GM20000 (cell line): ENCODE measurements at places on chromosomes 3 and 15.
A peak's percentile ranks its signal among the peaks of the same experiment; 100 is the strongest.

DNA sequence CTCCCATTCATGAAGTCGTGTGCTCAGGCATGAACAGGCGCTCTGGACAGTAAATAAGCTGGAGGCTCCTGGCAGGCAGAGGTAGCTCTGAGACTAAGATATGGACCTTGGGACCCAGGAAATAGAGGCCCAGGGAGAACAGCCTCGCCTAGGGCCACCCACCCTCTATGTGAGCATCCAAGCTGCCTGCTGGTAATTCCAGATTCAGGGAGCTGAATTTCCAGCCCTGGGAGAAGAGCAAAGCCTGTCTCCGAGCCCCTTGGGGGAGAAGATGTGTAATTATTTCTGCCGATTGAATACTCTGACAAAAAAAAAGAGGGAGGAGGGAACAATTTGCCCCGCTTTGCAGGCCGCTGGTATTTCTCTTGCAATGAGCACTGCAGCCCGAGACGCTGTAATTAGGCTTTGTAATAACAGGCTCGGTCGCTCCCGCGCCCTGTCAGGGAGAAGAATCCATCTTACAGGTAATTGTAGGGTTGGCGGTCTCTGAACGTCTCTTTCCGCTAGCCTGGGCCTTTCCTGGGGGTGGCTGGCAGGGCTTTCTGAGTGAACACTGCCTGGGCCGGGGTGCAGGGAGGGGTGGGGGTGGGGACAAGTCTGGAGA, 131.5 kb downstream of the WNT7A start:
- no peak for DNase-seq

- no peak for DNase-seq
Observed at GRCh38 chr3:124140746-124141145, 148.8 kb upstream of the ROPN1 start.

DNA sequence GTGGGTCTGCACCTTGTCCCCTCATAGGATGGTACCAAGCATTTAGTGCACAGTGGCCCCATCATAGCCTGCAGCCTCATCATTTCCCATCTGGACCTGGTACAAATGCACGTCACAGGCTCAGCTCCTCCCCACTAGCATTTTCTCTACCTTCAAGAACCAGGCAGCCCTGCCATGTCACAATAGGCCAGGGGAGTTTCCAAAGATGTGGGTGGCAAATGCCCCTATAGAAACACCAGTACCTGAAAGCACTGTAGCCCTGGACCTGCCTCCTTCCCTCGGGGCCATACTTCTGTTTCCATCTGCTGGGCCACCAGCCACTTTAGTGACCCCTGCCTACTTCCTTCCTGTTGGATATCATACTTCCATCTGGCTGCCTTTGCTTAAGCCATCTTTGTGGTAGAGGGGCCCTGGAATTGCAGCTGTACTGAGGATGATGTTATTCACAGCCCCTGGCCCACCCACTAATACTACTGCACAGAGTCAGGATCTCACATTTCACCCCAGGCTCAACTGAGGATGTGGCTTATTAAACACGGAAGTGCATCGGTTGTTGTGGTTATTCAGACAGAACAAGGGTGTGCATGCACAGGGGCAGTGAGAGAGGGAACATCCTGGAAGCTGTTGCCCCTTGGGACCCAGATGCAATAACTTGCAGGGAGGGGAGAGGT, 3.8 kb downstream of the TCTA start:
- DNase-seq, result peak; percentile 45

DNA sequence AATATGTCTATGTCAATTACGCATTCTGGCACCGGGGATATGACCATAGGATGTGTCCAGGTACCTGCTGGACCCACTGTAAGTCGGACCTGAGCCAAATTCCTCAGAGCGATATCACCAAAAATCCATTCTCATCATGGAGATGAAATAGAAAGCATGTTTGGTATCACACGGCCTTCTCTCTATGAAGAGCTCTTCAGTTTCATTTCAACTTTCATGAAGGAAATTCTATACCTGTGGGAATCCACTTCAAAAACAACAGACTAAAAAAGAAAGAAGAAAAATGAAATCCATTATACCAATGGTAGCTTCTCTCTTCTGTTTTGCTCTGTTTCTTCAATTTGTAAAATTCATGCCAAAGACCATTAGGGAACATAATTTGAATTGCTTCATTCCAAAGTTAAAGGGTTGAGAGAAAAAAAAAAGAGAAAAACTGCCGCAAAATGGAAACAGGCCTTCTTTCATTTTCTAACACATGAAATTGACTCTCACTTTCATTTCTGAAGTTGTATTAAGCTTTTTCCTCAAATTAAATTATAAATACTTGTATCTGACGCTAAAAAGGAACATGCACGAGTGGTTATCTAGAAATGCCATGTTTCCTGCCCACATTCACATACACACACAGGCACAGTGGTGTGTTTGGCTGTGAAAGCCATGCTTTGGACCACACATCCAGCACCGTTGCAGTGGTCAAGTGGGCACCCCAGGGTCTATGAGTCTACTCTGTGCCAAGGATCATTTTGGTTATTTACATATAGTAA, 46.9 kb upstream of the DIPK2A start:
- DNase-seq, result peak; percentile 28

DNA sequence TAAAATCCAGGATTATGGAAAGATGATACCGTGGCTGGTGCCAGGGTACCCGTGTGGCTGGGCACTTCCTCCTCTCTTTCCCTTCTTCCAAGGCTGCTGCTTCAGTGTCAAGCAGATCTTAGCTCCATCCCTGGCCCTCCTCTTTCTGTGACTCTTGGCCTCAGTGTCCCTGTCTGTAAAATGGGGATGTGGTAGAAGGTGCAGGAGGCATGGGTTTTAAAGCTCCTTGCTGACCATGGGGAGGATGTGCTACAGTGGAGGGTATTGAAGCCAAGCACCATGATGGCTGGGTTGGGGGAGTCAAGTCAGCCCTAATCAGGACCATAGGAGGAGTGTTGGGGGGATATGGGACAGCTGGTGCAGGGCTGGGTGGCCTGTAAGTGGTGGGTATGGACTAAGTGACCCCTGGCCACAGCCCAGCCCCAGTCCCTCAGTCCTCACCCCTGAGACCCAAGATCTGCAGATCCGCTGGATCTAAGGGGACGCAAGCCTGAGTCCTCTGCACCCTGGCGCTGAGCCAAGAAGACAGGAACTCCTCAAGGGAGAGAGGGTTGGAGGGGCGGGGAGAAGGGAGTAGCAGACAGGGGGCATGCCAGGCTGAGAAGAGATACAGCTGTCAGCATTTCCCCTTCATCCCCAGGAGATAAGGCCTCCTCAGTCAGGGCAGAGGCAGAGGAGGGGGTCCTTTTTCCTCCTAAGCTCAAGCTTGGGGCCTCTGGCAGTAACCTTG, 12.0 kb downstream of the PTH1R start:
- DNase-seq, result no peak

DNA sequence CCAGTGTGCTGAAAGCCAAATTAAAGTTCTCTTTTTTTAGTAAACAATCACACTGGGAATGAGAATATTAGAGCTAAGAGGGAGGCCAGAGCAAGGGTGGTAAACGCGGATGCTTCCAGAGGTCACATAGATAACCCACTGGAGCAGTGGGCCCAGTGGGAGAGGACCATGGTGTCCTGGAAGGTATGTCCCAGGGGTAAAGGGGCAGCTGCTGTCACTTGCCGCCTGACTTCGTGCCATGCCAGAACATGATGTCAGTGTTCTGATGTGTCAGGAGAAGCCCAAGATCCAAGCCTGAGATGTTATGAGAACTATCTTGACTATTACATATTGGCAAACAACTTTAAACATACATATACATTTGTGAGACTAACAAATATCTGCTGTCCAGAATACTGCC, 211.9 kb upstream of the IL12A start:
- DNase-seq, result no peak

GRCh38 chr15:31887246-31887645, 143.1 kb upstream of the CHRNA7 start:
- no peak for DNase-seq

DNA sequence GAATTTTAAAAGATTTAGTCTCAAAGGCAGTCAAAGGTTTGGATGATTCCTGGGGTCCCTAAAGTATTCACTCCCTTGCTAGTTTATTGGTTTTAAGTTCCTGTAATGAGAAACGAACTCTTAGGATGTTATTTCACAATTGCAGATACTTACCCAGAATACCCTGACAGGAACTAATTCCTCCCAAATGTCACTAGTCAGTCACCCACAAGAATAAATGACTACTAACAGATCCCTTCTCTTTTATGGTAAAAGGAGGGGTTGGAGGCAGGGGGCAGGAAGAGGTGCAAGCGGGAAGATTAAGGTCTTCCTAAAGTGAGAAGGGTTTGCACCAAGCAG, 174.2 kb upstream of the SLC2A2 start:
- DNase-seq, result no peak

GRCh38 chr3:165855581-165855980, 18.4 kb upstream of the BCHE start:
- DNase-seq, result no peak

- no peak for DNase-seq
Observed at GRCh38 chr3:110533089-110533488, 538.5 kb upstream of the NECTIN3 start.

- no peak for DNase-seq
Observed at GRCh38 chr3:149969110-149969939, 1.4 kb downstream of the PFN2 start.

- no peak for DNase-seq
Observed at GRCh38 chr3:186290796-186291195, 71.2 kb downstream of the DGKG start.

DNA sequence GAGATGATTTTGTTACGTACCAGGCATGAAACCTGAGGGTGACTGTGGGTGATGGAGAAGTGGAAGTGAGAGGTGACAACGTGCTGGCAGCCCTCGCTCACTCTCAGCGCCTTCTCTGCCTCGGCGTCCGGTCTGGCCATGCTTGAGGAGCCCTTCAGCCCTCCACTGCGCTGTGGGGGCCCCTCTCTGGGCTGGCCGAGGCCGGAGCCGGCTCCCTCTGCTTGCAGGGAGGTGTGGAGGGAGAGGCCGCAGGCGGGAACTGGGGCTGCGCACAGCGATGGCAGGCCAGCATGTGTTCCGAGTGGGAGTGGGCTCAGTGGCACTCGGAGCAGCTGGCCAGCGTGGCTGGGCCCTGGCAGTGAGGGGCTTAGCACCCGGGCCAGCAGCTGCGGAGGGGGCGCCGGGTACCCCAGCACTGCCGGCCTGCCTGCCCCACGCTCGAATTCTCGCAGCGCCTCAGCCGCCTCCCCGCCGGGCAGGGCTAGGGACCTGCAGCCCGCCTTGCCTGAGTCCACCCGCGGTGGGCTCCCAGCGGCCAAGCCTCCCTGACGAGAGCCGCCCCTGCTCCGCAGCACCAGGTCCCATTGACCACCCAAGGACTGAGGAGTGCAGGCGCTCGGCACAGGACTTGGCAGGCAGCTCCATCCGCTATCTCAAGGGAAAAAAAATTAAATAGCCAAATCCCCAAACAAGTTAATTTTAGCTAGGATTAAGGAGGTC, 29.7 kb upstream of the MYRIP start:
- no peak for DNase-seq

GRCh38 chr3:8652324-8652987, 7.9 kb upstream of the SSUH2 start:
- no peak for DNase-seq

- DNase-seq, result no peak
Observed at GRCh38 chr15:80003171-80003570, 32.2 kb upstream of the BCL2A1 start.

DNA sequence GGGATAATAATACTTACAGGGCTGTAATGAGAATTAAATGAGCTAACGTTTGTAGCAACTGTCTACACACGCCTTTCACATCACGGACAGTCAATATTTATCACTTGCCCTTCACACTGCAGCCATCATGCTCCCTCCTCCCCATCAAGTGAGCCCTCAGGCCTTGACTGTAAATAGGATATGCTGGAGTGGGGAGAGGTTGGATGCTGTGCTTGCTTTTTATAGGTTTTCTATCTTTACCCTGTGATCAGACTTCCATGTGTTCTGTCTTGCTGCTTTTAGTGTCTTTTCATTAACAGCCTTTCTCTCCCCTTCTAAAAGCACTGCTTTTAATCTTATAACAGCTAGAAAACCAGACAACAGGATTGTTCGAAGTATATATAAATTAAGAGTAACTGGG, 12.8 kb upstream of the MAGEF1 start:
- DNase-seq, result no peak

GRCh38 chr3:99394831-99395778, 243.3 kb upstream of the COL8A1 start:
- no peak for DNase-seq

DNA sequence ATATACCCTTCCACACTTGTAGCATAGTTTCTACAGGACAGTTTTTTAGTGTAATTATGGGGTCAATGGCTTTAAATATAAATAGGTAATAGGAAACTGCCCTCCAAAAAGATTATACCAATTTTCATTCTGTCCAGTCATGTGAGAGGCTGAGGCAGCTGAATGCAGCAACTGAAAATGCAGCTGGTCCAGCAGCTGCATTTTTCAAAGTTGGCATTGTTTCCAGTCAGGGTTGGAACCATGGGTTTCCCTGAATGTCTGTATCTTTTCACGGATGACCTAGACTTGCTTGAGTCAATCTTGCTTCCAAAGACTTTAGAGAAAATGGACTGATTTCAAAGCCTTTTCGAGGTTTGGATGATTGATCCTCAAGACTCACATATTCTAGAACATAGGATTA, 9.9 kb upstream of the KNL1 start:
- no peak for DNase-seq

DNA sequence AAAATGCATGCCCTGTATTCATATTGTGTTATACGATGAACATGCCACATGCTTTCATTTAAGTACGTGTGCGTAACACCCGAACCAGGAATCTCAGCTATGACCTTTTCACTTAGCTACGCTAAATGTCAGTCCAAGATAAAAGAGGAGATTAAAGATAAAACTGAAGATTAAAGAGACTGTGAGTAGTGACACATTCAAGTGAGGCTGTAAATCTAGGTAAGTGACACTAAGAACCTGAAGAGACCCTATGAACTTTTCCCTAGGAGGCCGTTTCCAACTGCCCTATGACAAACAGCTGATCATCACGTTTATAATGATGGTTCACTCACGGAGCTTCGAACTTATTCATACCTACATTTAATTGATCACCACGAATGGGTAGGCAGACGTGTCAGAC, 32.2 kb downstream of the TFRC start:
- no peak for DNase-seq

GRCh38 chr3:104885214-104885814, 481.4 kb upstream of the ALCAM start:
- DNase-seq, result no peak

GRCh38 chr3:20324664-20325478, 138.9 kb upstream of the SGO1 start:
- DNase-seq, result peak; percentile 15

DNA sequence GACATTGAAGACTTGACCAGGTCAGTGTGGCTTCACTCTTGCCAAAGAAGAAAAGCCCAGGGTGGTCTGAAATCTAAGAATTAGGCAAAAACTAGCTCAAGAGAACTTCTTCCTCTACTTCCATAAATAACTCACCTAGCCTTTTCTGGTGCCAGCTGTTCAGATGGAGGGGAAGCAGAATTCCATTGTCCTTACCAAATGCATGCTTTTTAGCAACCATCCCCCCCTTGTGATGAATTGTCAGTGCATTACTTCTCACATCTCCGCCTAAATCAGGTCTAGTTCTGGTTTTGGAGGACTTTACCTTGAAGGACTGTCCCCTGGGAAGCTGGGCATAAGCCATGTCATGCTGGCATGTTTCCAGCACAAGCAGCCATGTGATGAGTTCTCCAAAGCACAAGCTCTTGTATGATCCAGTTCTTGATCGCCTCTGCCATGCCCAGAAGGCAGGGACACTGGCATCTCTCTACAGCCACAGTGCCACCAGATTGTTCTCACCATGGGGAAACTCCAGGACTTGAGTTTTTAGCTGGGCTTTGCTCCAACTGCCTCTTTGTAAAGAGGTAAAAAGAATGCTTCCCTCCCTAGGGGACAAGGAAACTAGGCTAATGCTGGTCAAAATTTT, 96.4 kb upstream of the IL12A start:
- DNase-seq, result no peak
